GM20000 (cell line): ENCODE measurements at places on chromosomes 4 and X.

- no peak for DNase-seq
Observed at GRCh38 chr4:555566-556275, 20.4 kb downstream of the TMEM271 start.

GRCh38 chrX:13198056-13198761 is 121.6 kb downstream of the ATXN3L start:
- DNase-seq = no peak

- DNase-seq = no peak
Observed at GRCh38 chr4:101941816-101942358, 151.4 kb downstream of the BANK1 start.

DNA sequence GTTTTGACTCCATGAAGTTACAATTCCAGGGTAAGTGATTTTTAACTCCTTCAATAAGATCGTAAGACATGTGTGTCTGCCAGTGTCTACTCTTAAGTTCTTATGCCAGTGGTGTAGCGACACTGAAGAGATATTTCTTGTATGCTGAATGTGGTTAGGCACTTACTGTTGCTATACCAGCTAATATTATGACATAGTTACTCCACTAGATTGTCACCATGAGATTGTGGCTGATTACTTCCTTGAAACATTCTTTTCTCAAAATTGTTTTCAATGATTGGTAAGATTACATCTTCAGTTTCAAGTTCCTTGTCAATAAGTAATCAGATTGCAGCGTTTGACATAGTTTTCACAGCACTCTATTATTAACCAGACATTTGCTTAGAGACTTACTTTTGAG is 60.6 kb upstream of the PAGE5 start:
- DNase-seq = no peak

- DNase-seq = no peak
Observed at GRCh38 chr4:184147858-184148737, 69.6 kb downstream of the ENPP6 start.

- DNase-seq = no peak
Observed at GRCh38 chr4:1984406-1985191, 24.2 kb downstream of the NELFA start.

GRCh38 chr4:30718021-30718542 is 2.1 kb upstream of the PCDH7 start:
- DNase-seq = peak; percentile 22

- no peak for DNase-seq
Observed at GRCh38 chrX:48791063-48791820, 4.9 kb downstream of the GATA1 start.

GRCh38 chr4:39205000-39205399 is 22.7 kb downstream of the WDR19 start:
- no peak for DNase-seq

- DNase-seq = no peak
Observed at GRCh38 chrX:123188081-123188480, 4.0 kb downstream of the GRIA3 start.

- peak; percentile 60 for DNase-seq
Observed at GRCh38 chr4:147735413-147736301, 3.8 kb downstream of the ARHGAP10 start.

DNA sequence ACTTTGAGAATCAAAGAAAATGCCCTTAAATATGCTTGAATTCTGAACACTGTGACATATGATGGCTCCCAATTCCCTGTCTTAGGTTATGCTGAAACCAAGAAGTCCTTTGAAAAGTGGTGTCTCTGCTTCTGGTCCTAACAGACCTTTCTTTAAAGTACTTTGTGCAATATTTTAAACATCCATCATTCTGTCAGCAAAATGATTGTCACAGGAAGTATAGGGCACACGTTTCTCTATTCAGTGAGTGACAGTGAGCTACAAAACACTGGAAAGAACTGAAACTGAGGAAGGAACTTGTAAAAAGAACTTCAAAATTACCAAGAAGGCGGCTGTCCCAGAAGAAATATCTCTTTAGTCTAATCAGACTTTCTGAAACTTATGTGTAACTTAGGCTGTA is 12.2 kb upstream of the NUP54 start:
- DNase-seq = no peak

DNA sequence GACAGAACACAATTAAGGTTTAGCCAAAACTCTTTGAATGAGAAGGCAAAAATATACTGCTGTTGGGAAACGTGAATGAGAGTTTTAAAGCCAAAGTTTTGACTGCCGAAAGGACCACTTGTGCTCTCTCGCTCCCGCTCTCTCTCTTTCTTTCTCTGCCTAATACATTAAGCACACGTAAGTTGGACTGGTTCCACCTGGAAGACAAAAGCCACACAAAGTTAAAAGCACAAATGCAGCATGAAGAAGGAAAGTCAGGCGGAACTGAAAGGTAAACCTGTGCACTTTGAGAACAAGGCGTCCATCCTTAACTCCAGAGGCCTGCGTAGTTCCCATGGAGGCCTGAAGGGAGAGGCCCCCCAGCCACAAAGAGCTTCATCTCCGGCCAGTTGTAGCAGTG is 1.9 kb downstream of the DCAF12L2 start:
- DNase-seq = no peak

DNA sequence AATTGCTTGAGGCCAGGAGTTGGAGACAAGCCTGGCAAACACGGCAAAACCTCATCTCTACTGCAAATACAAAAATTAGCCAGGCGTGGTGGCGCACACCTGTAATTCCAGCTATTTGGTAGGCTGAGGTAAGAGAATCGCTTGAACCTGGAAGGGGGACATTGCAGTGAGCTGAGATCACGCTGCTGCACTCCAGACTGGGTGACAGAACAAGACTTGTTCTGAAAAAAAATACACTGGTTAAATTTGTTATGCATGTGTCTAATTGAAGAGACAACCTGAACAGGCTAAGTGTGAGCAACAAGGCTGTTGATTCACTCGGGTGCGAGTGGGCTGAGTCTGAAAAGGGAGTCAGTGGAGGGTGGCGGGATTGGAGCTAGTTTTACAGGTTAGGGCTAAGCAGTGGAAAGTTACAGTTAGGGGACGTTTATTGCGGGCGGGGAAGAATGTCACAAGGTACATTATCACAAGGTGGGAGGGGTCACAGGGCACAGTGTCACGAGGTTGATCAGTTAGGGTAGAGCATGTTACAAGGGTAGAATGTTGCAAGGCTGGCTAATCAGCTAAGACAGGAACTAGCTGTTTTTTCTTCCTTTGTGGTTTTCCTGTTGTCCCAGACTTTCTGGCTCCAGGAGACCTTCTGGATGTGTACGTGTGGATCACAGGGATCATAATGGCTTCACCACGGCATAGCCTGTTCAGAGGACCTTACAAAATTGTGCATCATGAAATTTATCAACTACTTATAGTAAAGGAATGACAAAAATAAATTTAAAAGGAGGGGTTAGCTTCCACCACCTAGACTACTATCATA is 115.8 kb downstream of the NAA11 start:
- DNase-seq = no peak

GRCh38 chr4:182179105-182179504 is 64.1 kb upstream of the TENM3 start:
- no peak for DNase-seq

GRCh38 chr4:158020734-158021346 is 152.0 kb downstream of the GASK1B start:
- DNase-seq = no peak

GRCh38 chr4:169934794-169935429 is 91.3 kb downstream of the MFAP3L start:
- DNase-seq = no peak

GRCh38 chr4:69490271-69490670 is 5.4 kb downstream of the UGT2B4 start:
- DNase-seq = no peak

- no peak for DNase-seq
Observed at GRCh38 chr4:150155391-150155790, 77.1 kb downstream of the DCLK2 start.

DNA sequence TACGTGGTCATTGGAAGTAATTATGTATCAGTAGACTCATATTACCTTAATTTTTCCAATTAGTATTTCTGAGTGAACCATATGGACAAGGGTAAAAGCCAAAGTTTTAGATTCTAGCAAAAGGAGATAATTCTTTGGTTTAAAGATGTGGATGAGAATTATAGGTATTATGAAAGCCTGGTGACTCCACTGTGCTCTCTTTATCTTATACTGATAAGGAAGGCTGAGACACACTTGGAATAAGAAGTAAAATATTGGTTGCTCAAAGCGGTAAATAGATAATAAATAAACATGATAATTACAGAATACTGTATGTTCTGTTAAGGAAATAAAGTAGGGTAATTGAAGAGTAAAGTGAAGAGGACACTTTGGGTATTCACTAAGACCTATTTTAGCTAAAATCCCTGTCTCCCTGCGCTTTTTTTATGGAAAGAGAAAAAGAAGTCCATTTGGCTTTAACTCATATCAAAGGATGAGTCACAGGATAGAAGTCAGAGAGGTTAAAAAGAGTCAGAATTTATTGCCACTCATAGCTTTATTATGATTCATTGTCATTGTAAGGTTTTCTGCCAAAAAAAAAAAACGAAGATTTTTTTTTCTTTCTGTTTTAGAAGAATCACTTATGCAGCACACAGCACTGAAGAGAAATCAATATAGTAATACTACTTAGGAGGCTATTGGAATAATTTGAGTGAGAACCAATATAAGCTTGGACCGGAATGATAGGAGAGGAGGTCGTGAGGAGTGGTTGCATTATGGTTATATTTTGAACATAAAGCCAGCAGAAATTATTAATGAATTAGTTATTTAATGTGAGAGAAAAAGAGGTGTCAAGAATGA is 2463.1 kb downstream of the ARAP2 start:
- DNase-seq = no peak

DNA sequence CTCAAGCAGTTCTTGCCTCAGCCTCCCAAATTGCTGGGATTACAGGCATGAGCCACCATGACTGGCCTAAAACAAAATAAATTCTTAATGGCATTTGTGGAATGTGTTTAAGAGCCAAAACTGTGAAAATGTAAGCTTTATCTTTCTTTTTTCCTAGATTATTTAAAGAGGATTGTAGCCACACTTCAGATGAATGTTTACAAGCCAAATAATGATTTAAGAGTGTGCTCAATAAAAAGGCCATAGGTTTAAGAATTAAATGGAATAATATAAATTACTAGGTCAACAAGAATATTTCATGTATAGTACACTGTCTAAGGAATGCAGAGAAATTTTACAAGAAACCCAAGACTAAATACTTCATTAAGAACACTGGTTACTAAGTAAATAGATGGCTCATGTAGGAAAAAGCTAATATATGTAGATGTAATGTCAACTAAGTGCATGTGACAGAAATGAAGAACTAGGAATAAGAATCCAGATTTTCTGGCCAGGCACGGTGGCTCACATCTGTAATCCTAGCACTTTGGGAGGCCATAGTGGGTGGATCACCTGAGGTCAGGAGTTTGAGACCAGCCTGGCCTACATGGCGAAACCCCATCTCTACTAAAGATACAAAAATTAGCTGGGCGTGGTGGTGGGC is 21.3 kb upstream of the UGDH start:
- DNase-seq = no peak

GRCh38 chr4:27764526-27764837 is 903.8 kb downstream of the STIM2 start:
- no peak for DNase-seq

DNA sequence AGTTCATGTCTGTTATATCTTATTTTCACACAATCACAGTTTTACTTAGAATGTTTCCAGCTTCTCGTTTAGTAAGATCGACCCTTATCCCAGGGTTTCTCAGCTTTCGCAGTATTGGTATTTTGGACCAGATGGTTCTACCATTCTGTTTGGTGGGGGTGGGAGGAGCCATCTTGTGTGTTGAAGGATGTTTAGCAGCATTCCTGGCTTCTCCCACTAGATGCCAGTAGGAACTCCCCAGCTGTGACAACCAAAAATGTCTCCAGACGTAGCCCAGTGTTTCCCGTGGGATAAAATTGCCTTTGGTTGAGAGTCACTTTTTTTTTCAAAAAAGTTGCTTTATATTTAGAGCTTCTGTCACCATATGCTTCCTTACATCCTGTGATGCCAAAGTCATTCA is 90.9 kb upstream of the TLR2 start:
- DNase-seq = no peak

GRCh38 chrX:120029354-120029753 is 48.1 kb downstream of the RHOXF2B start:
- no peak for DNase-seq

DNA sequence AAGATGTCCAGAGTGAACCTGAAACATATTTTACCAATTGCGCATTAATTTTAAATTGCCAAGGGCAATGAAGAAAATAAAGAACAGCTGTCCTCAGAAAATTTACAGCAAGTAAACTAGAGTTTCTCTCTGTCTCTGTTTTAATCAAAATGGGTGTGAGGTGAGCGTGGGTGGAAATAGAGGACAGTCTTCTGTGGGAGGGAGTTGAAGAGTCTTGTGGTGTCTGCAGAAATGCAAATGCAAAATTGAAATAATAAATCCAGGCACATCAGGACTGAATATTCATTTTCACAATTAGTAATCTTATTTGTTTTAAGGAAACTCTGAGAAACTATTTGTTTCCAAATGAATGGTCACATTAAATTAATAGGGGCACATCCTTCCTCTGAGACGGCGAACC is 192.0 kb downstream of the ARHGAP10 start:
- no peak for DNase-seq

GRCh38 chr4:112251019-112251643 is 19.5 kb downstream of the AP1AR start:
- no peak for DNase-seq

DNA sequence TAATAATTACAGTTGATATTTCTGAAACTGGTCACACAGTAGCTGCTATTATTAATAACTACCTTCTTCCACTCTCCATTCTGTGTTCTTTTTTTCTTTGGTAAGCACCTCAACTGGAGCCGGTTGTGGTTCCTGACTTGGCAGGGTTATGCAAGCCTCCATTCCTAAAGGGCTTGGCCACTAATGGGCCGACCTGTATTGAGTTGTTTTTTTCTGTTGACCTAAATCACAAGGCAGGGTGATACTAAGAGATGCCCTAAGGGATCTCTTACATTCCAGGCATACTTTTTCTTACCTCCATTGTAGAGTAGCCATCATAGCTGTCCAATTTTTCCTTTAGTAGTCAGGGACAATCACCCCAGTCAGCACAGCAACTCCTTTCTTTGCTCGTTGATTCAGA is 1295.8 kb upstream of the ADGRL3 start:
- no peak for DNase-seq

GRCh38 chrX:136586386-136586785 is 54.4 kb downstream of the VGLL1 start:
- no peak for DNase-seq

GRCh38 chr4:147049946-147050345 is 104.3 kb upstream of the TTC29 start:
- no peak for DNase-seq

GRCh38 chr4:24537025-24537424 is 47.3 kb downstream of the DHX15 start:
- DNase-seq = no peak

- DNase-seq = no peak
Observed at GRCh38 chr4:187204389-187204918, 480.8 kb upstream of the FAT1 start.

GRCh38 chr4:102169345-102169744 is 175.9 kb downstream of the SLC39A8 start:
- DNase-seq = no peak

GRCh38 chr4:42995343-42995944 is 102.9 kb downstream of the GRXCR1 start:
- peak; percentile 32 for DNase-seq
